ENCODE measurements at places on chromosomes 11 and 22.

DNA sequence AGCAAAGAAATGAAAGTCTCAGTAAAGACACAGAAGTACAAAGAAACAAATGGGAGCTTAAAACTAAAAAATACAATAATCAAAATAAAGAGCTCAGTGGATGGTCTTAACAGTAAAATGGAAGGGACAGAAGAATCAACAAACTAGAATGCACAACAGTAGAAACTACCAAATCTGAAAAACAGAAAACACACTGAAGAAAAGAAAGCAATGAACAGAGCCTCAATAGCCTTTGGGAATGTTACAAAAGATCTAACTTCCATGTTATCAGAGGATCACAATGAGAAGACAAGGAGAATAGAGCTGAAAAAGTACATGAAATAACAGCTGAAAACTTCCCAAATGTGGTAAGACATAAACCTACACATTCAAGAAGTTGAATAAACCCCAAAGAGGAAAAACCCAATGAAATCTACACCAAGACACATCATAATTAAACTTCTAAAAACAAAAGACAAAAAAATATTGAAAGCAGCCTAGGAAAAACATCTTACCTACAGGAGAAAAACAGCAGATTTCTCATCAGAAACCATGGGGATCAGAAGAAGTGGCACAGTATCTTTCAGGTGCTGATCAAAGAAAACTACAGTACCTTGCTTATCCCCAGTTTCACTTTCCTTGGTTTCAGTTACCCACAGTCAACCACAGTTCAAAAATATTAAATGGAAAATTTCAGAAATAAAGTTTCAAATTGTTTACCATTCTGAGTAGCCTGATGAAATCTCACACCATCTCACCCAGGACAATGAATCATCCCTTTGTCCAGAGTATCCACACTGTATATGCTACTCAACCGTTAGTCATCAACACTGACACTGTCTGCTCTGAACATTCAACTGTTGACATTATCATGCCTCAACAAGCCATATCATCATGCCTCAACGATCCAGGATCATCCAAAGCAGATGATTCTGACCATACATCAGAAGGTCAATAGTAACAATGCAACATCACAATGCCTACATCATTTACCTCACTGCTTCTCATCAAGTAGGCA is 22.2 kb downstream of the RRAS2 start:
- no peak for DNase-seq

GRCh38 chr22:44111562-44112155 is 69.1 kb upstream of the PARVG start:
- no peak for DNase-seq

- DNase-seq, result no peak
Measured at GRCh38 chr11:33779849-33780528, 5.7 kb upstream of the FBXO3 start.

GRCh38 chr11:109033627-109034338 is 368.9 kb downstream of the DDX10 start:
- no peak for DNase-seq

- no peak for DNase-seq
Measured at GRCh38 chr11:74265256-74265655, 46.2 kb downstream of the P4HA3 start.

DNA sequence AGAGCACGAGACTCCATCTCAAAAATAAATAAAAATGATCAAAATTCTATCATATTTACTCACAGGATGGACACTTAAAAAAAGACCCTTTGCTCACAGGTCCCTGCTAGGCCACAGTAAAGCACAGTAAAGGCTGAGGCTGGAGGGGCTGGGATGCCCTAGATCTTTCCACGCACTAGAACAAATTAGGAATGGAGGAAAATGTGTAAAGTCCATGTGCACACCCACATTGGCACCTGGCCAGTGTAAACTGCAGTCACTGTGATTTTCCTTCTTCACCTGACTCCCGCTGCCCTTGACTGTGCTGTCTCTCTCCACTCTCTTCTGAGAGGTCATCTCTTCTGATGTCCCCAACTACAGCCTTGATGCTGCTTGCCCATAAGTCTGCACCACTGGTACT is 195.5 kb downstream of the EFCAB6 start:
- no peak for DNase-seq

DNA sequence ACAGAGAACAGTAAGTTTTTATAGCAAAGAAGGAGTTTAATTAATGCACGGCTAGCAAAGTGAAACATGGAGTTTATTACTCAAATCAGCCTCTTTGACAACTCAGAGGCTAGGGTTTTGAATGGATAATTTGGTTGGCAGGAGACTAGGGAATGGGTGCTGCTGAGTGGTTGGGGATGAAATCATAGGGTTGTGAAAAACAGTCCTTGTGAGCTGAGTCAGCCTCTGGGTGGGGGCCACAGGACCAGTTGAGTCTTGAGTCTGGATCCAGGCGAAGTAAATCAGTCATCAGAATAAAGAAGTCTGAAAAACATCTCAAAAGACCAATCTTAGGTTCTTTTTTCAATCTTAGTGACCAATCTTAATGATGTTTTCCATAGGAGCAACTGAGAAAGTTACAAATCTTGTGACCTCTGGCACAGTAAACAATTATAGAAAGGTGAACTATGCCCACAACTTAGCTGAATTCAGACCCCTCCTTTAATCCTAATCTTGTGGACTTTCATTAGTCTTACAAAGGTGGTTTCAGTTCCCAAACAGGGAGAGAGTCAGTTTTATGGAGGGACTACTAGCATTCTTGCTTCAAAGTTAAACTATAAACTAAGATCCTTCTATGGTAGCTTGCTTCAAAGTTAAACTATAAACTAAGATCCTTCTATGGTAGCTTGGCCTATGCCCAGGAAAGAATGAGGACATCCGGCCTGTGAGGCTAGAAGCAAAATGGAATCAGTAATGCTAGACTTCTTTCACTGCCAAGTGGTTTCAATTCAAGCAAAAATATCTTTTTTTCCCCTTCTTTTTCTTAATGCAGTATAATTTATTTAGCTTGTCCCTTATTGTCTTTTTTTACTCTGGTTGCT is 84.5 kb downstream of the AASDHPPT start:
- no peak for DNase-seq

- DNase-seq, result no peak
Measured at GRCh38 chr11:103109818-103110388, 677 bp downstream of the DYNC2H1 start.

DNA sequence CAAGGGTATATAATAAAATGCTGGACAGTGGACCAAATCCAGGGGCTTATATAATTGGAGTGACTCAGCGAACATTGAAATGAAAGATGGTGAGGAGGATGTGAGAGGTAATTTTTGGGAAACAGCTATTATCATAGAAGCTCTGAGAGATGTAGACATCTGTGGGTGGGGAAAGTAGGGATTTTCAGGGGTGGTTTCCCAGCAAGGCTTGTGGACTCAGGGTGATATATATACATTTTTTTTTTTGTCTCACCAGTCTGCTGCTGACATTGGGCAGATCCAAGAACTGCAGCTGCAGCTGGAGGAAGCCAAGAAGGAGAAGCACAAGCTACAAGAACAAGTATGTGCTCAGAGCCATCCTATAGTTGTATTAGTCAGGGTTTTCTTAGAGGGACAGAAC is 208.1 kb downstream of the MYO18B start:
- DNase-seq, result no peak

DNA sequence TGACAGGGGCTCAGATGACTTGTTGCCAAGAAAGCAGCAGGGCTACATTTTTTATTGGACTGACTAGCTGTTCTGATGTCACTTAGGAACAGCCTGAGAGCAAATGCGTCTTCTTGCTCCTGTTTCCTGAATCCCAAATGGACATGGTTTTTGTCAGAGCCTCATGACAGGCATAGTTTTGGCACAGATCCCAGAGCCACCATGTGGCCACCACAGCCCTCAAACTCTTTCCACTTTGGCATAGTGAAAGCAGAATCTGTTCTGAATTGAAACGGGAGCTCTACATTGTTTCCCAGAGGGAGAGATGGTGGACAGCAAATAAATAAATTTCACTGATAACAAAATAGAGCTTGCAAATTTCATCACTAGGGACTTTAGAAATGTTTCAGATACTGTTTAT is 222.2 kb downstream of the C11orf87 start:
- no peak for DNase-seq

GRCh38 chr11:118175031-118175992 is 1.1 kb downstream of the SCN2B start:
- DNase-seq, result no peak
